ENCODE measurements at places on chromosomes 2 and 18. TPM values are rescaled to one million over a fixed set of nuclear protein-coding genes. Genes with fewer than 3 reads are reported as not detected.

Gene ZNF396
- total RNA-seq = 3.3 TPM

Gene IAH1
- 51.9 TPM for total RNA-seq

Gene GCG
- total RNA-seq = not detected

Gene KRTCAP3
- 8.1 TPM for total RNA-seq

Gene LRRC30
- not detected for total RNA-seq

Data from kidney epithelial cell (primary cell).